ENCODE measurements at places on chromosomes 1 and 21. TPM values are rescaled to one million over a fixed set of nuclear protein-coding genes. Genes with fewer than 3 reads are reported as not detected.

Gene NR1I3
- not detected for total RNA-seq

Gene LYPLA2
- total RNA-seq = 204 TPM

Gene NBPF9
- total RNA-seq = 3.1 TPM

Gene LCE1E
- total RNA-seq = not detected

Gene ADARB1
- total RNA-seq = 6.3 TPM

Gene C1QB
- not detected for total RNA-seq

Gene SH2D5
- 24.8 TPM for total RNA-seq

Gene CHIA
- not detected for total RNA-seq

Gene GJA5
- total RNA-seq = 1.7 TPM

DNA sequence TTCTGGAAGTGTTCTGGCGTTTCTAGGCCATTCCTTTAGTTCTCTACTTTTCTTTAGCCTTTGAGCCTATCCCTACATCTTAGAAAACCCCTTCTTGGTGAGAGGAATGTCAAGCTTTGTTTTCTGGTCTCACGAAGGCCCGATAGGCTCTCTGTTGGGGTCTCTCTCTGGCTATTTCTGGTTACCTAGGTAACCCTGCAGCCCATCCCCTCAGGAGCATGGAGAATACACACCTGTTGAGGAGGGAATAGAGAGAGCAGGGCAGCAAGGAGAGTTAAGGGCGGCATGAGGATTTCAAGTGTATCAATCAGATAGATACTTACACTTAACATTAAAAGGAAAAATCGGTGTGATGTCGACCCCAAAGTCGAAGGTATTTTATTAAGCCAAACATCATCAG is 45.7 kb downstream of the LRRC8D start:
- DNase-seq = peak; percentile 75

GRCh38 chr1:43565600-43566360 is 35.1 kb downstream of the PTPRF start:
- peak; percentile 84 for DNase-seq

DNA sequence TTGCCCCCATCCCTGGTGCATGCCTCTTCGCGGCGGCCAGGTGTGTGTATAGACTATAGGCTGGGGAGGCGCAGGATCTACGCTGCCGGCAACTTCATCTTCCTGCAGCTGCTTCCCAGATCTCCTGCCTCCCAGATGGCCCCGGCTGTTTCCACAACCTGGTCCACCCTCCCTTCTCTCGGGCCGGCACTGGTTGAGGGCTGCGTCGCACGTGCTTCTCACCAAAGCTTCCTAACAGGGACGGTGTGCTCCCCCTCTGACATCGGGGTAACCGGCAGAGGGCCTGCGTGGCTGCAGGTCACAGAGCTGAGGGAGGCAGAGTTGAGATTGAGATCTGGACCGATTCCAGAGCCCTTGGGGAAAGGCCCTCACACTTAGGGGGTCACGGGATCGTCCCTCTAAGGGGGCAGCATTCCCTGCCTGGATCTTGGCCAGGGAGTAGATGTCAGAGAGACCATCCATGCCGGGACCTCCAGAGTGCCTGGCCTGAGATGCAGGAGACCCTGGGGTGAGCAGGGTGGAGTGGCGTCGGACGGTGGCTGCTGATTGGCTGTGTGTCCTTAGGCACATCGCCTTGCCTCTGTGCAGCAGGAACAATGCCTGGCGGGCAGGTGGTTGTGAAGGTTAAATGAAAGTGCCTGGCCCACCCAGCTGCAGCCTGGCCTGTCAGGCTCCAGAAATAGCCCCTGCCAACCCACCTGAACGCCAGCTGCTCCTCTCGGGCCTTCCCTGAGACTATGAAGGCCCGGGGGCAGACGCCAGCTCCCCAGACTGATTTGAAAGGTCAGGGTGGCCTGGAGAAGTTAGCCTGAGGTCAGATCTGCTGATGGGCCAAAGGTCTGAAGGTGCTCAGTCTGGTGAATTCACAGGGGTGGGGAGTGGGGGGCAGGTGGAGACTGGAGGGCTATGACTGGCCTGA is 6.1 kb upstream of the MASP2 start:
- DNase-seq = peak; percentile 82

- no peak for DNase-seq
Observed at GRCh38 chr1:234134878-234135277, 230.4 kb downstream of the SLC35F3 start.

- no peak for DNase-seq
Observed at GRCh38 chr1:20723159-20723536, 5.3 kb upstream of the KIF17 start.

DNA sequence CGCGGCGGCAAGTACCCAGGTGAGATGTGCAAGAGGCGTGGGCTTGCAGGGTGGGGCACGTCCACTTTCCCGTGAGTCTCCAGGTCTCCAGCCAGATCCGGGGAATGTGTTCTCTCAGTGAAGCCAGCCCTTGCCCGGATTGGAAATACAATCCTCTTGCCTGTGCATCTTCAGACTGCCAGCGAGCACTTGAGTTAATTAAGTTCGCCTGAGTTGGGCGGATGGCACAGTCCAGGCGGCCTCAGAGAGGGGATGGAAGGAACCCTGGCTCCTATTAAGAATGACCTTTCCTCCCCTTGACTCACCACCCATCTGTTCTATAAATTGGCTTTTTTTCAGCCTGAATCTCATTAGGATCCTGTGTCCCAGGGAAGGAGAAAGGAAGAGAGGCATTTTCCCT is 33.3 kb upstream of the CNTN2 start:
- DNase-seq = no peak

- no peak for DNase-seq
Observed at GRCh38 chr1:224054611-224055010, 59.3 kb upstream of the FBXO28 start.

GRCh38 chr1:234555390-234556024 is 54.5 kb downstream of the IRF2BP2 start:
- DNase-seq = no peak

- DNase-seq = no peak
Observed at GRCh38 chr1:171484760-171485374, 463 bp upstream of the PRRC2C start.

DNA sequence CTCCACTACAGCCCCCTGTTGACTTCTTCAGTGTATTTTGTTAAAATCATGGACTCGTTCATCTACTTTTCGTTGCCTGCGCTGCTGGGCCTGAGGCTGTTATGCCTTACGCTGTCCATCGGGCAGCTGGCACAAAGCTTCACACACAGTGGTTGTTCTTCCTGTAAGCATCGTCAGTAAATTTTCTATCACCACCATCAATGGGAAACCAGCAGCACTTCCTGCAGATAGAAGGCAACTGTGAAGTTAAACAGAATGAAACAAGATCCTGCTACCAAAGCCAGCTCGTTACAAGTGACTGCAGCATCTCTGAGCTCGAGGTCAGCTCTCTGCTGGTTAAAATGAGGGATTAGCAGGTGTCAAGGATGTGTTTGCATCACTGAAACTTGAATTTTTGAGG is 21.9 kb upstream of the PADI6 start:
- no peak for DNase-seq

- DNase-seq = peak; percentile 80
Observed at GRCh38 chr1:29513357-29513756, 277.0 kb downstream of the PTPRU start.

Measured in GM23338 (cell line).